Stimulated activated CD4-positive, alpha-beta T cell treated with anti-CD3 and anti-CD28 coated beads, Interleukin-4, amount 100 ng/mL, for 1 hour (primary cell): ENCODE measurements at places on chromosomes 7 and 10.

GRCh38 chr7:103432712-103433111 is 13.3 kb downstream of the SLC26A5 start:
- no peak for DNase-seq

- no peak for DNase-seq
These were observed 11.8 kb upstream of the SLC13A1 start for GRCh38 chr7:123211545-123211944.

DNA sequence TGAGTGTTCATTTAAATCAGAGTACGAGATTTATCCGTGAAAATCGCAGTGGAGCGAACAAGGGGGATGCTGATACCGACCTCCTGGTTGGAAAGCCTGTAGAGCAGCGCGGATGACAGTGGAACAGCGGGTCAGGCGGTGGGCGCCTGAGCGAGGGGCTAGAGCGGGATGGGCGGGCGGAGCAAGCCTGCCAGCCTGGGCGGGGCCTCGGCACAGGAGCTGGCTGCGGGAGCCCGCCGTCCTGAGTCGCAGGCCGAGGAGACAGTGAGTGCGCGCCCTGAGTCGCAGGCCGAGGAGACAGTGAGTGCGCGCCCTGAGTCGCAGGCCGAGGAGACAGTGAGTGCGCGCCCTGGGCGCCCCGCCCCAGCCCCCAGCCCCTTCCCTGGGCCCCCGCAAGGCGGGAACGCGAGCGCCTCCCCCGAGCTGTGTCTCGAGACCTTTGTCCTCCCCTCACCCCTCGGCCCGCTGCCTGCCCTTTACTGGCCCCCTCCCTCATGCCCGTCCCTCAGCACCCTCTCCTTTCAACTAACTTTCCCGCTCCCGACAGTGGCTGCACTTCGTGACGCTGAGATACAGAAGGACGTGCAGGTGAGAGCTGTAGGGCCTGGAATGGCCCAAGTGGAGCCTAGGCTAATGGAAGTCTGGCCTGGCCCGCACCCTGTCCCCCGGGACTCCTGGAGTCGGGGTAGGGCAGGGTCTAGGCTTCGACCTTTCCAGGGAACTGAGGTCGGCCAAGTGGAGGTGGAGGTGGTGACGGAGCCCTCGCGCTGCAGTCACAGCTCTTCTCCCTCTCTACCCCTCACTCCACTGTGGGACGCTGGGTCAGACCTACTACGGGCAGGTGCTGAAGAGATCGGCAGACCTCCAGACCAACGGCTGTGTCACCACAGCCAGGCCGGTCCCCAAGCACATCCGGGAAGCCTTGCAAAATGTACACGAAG is at the start of gene AS3MT:
TSS of gene AS3MT (plus strand) at position 213 of the 941 bp plus-strand sequence. CDS start at position 336, 123 bp downstream.
- DNase-seq: peak; percentile 7

- no peak for DNase-seq
These were observed 48.3 kb downstream of the LANCL2 start for GRCh38 chr7:55413442-55413841.

- DNase-seq: no peak
These were observed 14.1 kb upstream of the MYPN start for GRCh38 chr10:68095153-68095552.

- no peak for DNase-seq
These were observed 62.0 kb upstream of the IGFBP3 start for GRCh38 chr7:45982907-45983719.

DNA sequence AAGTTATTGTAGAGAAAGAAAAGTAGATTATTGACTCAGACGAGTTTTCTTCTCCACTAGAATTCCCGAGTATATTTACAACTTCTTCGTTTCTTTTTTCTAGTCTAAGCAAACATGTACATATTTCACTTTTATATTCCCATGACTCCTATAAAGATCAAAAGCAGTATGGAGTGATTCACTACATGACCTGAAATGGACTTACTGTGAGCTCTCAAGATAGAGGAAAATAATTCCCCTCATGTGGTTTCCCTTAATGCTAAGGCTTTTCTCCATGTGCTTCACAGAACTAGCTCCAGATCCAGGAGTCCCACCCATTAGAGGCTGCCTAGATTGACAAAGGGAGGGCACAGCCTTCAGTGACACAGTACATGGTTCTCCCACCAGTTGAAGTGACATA is 823.1 kb upstream of the LRRTM3 start:
- no peak for DNase-seq

DNA sequence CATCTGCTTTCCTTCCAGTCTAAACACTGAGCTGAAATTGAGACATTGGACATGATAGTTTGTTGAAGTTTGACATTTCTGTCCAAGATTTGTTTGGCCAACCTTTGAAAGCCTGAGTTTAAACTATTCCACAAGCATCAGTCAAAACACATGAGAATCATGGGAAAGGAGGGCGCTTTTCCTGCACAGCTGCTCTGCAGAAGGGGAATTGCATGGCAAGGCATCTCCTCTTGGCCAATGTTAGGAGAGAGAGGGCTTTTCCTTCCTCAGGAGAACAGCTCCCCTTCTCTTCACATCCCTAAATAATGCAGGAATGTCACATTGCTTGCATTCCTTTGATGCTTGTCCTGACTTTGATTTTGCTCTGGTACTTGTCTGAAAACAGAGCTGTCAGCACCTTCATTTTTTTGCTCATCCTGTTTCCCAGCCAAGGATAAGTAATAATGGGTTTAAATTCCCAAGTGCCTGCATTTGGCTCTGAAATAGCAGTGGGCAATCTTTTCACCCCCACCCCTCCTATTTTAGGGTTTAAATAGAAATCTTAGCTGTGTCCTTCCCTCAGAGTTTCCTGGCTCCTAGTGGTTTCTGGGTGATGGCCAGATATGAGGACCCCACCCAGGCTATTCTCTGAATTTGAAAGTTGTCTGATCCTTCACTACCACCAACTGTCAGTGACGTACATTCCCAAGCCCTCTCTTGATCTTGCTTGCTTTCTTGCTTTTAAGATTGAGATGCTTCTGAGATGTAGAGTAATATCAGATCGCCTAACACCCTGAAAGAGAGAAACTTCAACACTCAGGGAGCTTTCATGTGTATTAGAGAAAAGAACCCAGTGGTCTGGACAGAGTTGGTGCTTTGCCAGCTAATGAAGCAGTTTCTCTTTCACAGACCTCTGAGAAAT is 75.2 kb upstream of the NPVF start:
- no peak for DNase-seq

- no peak for DNase-seq
These were observed 290.6 kb downstream of the FRMD4A start for GRCh38 chr10:14039968-14040668.

- DNase-seq: no peak
These were observed 297.4 kb upstream of the PCDH15 start for GRCh38 chr10:55098452-55098851.

DNA sequence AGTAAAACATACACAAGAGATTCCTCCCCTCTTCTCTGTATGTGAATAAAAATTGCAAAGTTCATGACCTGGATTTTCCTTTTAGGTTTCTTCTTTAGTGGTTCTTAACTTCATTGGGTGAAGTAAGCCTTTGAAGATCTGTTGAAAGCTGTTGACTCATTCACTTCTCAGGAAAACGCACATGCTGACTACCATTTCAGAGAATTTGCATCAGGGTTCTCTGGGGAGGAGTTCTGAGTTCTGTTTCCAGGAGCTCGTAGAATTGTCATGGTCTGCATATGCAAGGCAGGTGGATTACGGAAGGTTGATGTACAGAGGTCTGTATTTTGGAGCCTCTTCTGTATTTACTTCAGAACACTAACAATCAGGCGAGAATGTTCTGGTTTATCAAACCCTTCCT is 962 bp upstream of the SLC26A4 start:
- peak; percentile 24 for DNase-seq
